ENCODE measurements at places on chromosomes 2 and 18.

DNA sequence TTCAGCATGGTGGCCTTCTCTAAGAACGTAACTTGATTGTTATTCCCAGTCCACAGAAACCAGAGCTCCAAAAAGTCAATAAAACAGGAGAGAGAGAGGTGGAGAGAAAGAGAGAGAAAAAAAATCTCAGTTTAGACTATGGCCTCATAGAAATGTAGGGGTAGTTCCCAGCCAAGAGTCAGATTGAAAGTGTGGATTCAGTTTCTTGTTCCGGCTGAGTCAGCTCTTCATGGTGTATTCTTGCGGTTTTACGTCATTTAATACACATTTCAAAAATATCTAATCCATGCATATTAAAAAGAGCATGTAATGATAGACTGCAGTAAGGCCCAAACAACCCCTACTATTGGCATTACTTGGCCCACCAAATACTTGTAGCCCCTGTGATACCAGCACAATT, 303.9 kb downstream of the ETAA1 start:
- no peak for DNase-seq

DNA sequence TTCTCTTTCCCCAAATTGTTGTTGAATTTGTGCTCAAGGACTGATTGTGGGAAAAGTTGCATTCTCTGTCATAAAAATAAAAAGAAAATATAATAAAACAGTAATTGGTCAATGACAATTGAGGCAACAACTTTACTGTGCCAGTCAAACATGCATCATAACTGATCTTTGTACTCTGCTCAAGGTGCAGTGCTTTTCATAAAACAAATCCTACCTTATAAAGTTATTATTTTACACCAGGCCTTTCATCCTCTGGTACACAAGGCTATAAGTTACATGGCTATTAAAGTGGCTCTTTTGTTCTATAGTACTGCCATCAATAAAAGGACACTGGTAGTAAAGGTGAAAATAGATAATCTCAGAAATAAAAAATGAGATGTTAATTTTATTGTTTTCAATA, 761.9 kb downstream of the SATB2 start:
- DNase-seq, result no peak

DNA sequence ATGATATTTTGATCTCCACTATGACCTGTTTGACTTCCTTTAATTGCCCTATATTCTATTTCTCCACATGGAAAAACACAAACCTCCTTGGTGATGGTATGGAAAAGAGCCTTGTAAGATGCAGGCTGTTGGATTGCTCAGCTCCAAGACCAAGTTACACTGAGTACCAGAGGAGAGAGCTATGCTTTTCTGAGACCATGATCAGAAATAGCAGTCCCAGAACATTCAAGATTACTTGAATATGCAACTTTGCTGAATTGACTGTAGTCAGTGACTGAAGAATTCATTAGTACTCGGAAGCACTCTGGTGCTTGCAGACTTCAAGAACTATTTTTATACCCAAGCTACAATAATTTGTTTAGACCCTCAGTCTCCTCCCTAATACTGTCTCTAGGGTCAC, 310.6 kb upstream of the FSIP2 start:
- no peak for DNase-seq

GRCh38 chr2:209864716-209865295, 93.2 kb downstream of the UNC80 start:
- DNase-seq, result no peak

DNA sequence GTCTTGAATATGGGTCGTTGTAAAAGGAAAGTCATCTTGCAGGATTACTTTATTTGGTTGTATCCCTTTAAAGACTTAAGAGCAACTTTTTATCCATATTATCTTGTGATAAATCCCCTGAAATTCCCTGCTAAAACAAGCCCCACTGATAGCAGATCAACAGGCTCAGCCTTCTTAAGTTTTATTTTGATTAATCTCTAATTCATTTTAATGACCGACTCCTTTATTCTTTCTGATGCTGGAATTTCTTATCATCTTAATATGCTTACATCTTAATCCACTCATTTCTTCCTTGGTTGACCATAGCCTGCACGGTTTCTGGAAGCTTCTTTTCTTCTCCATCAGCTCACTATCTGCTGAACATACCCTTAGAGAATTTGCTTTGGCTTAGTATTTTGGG, 188.5 kb upstream of the CCDC68 start:
- no peak for DNase-seq

DNA sequence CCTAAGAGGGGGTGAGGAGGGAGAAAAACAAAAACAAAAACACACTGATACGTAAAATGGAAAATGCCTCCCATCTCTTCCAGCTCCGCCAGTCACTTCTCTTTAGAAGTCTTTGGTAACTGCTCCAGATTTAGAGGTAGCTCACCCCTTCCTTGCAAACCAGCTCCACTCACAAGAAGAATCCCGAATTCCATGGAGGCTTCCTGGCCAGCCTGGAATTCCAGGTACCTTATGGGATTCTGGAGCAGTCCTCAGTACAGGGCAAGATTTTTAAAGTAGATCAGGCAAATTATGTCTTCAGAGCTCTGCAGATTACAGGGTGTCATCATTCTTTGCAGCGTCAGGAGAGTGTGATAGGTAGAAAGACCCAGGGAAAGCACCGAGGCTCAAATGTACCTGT, 4.8 kb downstream of the STON1 start:
- DNase-seq, result no peak

DNA sequence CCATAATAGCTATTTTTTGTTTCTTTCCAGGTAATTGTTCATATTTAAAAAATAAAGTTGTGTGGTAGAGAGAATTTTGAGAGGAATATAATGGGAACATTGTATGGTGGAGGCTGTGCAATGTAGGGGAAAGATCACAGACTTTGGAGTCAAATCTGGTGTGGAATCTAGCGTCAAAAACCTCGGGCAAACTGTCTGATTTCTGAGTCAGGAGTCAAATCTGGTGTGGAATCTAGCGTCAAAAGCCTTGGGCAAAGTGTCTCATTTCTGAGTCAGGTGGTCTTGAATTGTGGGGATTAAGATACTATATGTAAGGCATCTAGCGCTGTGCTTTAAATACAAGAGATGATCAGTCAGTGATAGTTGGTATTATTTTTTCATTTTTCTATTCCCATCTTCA, 5.1 kb downstream of the PTPN4 start:
- DNase-seq, result no peak

- no peak for DNase-seq
Observed at GRCh38 chr2:232455426-232456255, at the start of gene ALPI. ALPI (plus strand) TSS chr2:232456153; CDS start chr2:232456200, 47 bp downstream.

DNA sequence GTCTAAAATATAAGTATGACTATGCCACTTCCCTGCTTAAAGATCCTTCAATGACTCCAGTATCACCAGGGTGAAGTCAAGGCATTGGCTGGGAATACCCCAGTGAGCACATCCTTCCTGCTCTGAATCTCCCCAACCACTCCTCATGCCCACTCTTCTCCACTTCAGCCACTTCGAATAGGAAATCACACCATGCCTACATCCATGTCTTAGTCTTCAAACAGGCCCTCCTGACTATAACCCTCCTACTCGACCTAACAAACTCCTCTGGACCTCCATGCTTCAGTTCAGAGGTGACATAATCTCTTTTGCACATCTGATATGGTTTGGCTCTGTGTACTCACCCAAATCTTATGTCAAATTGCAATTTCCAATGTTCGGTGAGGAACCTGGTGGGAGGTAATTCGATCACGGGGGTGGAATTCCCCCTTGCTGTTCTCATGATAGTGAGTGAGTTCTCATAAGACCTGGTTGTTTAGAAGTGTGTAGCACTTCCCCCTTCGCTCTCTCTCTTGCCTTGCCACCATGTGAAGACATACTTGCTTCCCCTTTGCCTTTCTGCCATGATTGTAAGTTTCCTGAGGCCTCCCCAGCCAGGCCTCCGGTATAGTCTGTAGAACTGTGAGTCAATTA, 87.8 kb upstream of the TFCP2L1 start:
- no peak for DNase-seq

- no peak for DNase-seq
Observed at GRCh38 chr2:29267720-29268119, 152.5 kb downstream of the CLIP4 start.

GRCh38 chr2:204453730-204454167, 91.5 kb upstream of the PARD3B start:
- no peak for DNase-seq

DNA sequence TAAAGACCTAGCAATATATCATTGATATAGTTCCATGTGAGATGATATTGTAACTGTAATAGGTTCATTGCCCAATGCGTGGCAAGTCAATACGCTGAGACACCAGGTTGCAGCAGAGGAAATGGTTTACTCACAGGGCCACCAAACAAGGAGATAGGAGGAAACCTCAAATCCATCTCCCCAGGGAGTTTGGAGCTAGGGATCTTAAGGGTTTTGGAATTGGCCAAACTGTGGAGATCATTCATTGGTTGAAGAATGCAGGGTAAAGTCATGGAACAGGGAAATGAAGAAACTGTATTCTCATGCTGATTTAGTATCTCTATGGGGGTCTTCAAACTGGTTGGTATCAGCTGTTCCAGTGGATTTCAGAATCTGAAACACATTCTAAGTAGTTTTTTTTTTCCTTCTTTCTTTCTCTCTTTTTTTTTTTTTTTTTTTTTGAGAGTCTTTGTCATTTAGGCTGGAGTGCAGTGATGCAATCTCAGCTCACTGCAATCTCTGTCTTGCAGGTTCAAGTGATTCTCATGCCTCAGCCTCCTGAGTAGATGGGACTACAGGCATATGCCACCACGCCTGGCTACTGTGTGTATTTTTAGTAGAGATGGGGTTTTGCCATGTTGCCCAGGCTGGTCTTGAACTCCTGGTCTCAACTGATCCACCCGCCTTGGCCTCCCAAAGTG, 30.7 kb upstream of the PPM1B start:
- DNase-seq, result no peak

DNA sequence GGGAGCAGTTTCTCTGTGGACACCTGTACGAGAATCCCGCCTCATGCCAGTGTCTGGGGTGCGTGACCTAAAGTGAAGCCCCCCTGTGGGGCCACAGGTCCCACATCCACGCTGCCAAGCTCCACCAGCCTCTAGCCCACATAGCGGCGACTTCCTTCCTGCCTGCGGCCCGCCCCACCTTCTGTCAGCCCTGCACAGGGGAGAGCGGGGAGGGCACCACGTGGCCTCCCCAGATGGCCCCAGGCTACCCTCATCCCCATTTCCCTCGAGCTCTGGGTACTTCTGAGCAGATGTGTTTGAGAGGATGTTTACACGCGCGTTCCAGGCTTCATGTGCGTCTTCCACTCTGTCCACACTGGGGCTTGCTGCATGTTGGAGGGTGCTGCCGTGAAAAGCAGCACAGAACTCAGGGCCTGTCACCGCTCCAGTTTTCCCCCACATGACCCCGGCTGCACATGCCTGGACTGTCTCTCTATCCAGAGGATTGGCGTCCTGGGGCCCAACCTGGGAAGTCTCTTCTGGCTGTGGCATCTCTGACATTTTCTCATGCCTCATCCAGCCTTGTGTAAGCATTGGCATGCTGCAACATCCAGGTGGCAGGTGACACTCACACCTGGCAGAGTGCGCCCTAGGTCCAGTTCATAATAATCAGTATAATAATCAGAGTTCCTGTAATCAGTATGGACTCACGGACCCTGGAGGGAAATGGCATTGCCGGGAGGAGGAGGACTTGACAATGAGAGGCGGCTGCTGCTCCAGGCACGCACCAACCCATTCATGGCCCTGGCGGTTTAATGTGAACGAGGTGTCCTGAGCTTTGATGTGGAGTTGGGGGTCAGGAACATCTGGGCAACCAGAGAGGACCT, 146.3 kb upstream of the TWIST2 start:
- no peak for DNase-seq

GRCh38 chr2:197668296-197668695, 7.1 kb downstream of the RFTN2 start:
- DNase-seq, result no peak

DNA sequence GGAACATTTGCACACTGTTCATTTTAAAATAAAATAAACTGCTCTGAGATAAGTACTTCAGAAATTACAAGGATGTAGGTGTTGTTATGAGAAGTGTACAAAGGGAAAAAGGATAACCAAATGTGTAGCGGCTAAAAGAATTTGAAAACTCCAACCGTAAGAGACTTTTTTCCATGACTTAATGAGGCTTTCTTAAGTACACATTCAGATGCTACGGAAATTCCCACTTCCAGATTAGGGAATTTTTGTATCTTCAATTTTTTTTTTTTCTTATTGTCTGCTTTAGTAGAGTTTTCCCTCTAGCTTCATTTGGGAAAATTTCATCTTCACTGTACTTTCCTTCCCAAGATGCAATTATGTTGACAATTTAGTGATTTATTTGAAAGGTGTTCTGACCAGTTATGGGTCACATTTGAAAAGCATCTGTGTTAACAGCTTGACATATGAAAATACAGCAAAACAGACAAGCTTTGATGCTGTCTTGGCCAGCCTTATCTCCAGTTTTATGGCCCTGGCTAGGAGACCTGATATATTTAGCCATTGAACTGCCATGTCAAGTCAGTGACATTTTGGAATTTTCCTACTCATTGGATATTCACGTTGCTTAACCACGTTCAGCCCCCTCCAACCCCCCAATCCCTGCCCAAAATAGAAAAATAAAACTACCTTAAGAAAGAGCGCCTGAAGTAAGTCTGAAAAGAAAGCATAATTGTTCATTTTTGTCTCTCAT, 105.6 kb downstream of the FEZ2 start:
- DNase-seq, result no peak

GRCh38 chr2:172280571-172281361, 146.6 kb upstream of the ITGA6 start:
- no peak for DNase-seq

GRCh38 chr2:96788442-96789244, 27.4 kb upstream of the CNNM3 start:
- no peak for DNase-seq
